ENCODE measurements at places on chromosomes 7 and 10.
A peak's percentile ranks its signal among the peaks of the same experiment; 100 is the strongest.

DNA sequence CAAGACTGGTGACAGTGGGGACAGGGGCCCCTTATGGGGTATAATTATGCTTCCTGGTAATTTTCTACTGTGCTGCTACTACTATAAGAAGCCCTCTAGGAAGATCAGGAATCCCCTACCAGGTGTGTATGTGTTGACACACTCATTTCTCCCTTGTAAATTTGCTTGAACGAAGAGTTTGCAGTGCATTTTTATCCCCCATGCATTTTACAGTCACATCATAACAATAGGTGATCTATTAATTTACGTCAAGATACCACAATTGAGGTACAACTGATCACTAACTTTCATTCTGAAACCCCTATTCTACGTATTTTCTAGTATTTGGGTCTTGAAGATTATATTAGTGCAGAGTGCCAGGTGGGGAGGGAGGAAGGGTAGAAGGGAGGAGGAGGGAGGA, 252.2 kb downstream of the NSUN6 start:
- no peak for DNase-seq

DNA sequence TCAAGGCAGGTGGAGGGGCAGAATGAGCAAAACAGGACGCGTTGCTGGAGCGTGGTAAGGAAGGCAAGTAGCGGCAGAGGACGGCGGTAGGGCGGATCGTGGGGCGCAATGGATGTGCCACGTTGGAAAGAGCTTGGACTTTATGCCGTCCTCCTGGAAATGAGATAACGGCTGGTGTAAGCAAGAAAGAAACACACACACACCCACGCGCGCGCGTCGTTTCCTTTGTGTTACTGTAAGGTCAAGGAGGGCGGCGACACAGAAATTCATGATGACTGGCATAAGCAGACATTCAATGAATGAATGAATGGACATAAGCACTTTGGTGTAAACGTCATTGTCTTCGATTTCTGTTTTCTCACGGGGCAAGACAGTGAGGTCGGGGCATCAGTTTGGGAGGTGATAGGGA, 683 bp upstream of the ENTPD7 start:
- DNase-seq = peak; percentile 21

DNA sequence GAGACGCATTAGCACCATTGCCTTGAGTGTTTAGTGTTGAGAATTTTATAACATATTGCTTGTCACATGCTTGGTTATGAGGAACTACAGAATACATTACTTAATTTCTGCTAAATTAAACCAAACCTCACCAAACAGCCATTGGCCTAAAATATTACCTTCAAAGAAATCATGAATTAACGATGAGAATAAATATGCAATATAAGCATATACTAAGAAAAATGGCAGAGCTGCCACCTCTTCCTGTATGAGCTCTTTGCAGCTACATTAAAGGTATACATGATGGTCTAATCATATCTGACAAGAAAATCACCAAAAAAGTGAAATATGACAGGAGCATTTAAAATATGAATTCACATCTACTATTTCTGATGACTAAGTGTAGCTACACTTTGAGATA, 5.2 kb upstream of the RHEB start:
- no peak for DNase-seq

GRCh38 chr7:129123510-129123857, 21.0 kb upstream of the TSPAN33 start:
- no peak for DNase-seq

DNA sequence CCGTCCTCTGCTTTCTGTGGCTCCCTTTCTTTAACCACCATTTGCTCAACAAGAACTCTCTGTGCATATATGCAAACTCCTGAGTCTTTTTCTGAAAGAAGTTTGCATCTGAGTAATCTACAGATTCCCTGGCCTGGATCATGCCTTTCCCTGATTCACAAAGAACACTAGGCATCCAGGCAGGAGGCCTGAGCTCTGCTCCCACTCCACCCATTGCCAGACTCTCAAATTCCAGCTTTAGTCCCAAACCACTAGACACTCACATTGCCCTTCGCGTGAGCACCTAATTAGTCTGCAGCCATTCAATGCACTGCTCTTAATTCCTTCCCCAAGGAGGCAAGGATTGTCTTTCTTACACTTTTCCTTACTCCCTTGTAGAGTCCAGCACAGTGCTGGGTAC, 60.9 kb downstream of the ABCC2 start:
- DNase-seq = no peak

GRCh38 chr7:47574482-47575329, 7.2 kb downstream of the TNS3 start:
- DNase-seq = no peak

GRCh38 chr10:59677253-59677831, 32.3 kb downstream of the SLC16A9 start:
- no peak for DNase-seq

GRCh38 chr7:45174328-45174610, 16.7 kb downstream of the RAMP3 start:
- DNase-seq = no peak

DNA sequence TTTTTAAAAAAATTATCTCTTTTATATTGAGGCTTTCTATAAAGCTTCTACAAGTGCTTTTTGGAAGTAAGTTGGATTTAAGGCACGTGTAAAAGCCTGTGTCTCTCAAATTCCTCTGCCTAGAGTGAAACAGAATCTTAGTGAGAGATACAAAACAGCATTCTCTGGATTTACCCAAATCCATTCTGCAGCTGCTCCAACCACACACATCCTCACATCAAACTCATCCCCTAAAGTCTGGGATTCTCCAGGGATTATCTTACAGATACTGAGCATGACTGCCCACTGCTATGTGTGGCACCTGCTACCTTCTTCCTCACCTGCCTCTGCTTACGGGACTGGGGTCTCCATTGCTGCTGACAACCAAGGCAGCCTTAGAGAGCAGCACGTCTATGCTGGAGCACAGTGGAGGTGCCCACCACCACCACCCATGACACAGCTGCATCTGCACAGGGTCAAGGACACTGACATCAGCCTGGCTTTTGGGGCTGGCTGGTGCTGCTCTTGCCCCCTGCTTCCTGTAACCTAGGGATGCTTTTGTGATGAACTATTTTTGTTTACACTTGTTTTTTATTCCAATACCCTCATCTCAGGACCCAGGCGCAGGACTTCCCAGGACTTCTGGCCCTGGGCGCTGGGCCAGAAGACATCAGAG, 139.2 kb upstream of the NAMPT start:
- DNase-seq = no peak

DNA sequence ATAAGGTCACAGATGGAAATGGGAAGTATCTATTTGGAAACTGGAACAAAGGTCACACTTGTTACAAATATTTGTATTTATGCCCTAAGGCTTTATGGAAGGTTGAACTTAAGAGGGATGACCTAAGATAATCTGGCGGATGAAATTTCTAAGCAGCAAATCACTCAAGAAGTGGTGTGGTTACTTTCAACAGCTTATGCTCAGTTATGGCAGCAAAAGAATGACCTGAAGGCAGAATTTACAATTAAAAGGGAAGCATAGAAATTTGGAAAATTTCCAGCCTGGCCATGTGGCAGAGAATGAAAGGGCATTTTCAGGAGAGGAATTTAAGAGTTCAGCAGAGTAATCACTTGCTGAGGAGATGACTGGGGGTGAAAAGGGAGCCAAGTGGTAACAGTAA, 95.8 kb upstream of the TNS3 start:
- DNase-seq = no peak

- DNase-seq = no peak
Measured at GRCh38 chr10:80281784-80282765, 7.4 kb downstream of the MAT1A start.

DNA sequence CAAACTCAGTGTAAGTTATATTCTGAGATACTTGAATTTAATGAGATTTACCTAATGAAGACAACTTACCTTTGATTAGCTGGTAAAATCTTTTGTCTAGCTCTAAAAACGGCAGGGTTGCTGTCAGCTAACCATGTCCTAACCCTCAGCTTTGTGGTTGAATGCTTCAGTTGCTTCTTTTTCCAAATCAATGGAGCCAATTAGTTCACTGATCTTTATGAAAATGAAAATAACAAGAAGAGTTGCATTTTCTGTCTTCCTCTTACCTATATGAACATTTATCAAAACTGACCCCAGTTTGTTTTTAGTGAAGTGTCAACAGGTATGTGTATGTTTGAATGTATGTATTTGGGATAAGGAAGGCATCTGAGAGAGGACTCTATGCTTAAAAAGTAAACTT, 253.1 kb upstream of the MTPN start:
- DNase-seq = no peak

GRCh38 chr7:155792999-155793560, 19.2 kb downstream of the SHH start:
- no peak for DNase-seq

- DNase-seq = no peak
Measured at GRCh38 chr10:117226813-117227451, 14.0 kb upstream of the SLC18A2 start.

GRCh38 chr10:127452568-127452967, 96.5 kb upstream of the NPS start:
- DNase-seq = no peak

DNA sequence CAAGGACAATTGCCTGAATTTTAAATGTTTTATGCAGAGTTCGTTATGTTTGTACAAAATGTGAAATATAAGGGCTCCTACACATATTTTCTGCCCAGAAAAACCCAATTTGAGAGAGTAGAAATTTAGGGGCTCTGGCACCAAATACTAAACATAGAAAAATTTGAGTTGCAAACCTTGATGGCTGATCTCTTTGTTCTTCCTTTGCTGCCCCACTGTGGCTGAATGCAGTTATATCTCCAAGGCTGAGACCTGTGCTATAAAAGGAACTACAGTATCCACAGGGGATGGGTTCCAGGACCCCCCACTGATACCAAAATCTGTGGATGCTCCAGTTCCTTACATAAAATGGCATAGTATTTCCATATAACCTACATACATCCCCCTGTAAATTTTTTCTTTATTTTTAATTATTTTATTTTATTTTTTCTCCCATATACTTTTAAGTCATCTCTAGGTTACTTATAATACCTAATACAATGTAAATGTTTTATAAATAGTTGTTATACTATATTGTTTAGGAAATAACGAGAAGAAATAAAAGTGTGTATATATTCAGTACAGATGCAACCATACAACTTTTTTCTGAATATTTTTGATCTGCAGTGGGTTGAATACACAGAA, 22.5 kb downstream of the CFAP43 start:
- DNase-seq = no peak

DNA sequence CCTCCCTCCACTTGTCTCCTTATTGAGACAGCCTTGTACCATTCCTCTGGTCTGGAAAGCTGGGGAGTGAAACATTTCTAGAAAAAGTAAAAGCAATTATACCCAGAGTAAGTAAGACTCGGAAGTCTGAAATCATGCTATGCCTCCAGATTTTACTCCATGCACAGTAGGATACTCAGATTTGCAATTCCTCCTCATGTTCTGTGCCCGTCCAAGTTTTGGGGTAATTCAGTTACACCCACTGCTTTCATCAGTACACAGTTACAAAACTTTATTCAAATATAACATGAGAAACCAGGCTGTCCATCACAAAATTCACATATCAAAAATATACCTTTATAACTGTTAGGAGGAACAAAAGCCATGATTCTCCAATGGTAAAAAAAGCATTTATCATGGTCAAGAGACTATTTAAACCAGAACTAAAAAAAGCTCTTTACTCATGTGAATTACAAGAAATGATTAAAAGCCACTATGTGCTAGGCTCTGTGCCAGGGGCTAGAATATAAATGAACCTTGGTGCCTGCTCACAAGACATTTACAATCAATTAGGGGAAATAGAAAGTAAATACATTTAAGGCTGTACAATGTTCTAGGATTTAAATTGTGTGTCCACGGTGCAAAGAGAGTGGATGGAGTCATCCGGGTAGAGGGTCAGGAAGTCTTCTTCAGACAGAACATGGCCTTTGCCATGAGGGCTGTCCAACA, 320.2 kb downstream of the ELMO1 start:
- no peak for DNase-seq

- DNase-seq = no peak
Measured at GRCh38 chr7:114879554-114879953, 42.3 kb upstream of the MDFIC start.

DNA sequence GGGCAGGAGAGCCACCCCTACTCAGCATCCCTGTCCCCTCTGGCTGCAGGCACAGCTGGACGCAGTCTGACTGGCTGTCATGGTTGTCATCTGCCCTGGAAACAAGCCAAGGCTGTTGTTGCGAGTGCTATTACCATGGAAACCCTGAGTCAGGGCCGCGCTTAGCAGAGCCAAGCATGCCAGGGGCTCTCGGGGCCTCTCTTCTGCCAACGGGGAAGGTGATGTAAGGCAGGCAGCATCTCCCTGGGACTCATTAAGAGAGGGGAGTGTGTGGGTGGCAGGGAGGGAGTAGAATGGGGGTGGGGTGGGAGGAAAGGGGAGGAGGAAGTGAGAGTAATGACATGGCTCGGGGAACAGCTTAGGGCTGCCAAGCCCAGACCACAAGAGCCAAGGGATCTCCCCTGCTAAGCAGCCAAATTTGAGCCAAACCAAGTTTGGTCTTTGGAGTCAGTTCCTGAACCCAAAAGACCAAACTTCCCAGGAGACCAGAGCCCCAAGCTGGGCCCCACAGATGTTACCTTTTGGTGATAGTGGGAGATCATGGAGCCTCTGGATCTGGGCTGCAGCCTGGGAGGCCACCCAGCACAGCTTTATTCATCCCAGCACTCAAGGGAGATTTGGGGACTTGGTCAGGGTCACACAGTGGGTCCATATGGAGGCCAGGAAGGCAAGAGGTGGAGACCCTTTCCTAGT, 67.6 kb downstream of the TMEM130 start:
- no peak for DNase-seq
